ENCODE measurements at places on chromosomes 5 and 9.

- no peak for DNase-seq
These were observed 39.6 kb upstream of the SYNPO start for GRCh38 chr5:150600616-150601490.

DNA sequence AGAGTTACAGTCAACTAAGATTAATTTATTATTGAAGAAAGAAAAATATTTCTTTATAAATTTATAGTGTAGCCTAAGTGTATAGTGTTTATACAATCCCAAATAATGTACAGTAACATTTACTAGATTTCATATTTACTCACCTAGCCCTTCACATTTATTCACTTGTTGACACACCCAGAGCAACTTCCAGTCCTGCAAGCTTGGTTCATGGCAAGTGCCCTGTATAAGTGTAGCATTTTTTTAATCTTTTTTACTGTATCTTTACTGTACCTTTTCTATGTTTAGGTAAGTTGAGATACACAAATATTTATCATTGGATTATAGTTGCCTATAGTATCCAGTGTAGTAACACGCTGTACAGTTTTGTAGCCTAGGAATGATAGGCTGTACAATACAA, 119.9 kb downstream of the SPATA31D1 start:
- DNase-seq = no peak

GRCh38 chr9:1554081-1555035, 460.8 kb upstream of the SMARCA2 start:
- no peak for DNase-seq

DNA sequence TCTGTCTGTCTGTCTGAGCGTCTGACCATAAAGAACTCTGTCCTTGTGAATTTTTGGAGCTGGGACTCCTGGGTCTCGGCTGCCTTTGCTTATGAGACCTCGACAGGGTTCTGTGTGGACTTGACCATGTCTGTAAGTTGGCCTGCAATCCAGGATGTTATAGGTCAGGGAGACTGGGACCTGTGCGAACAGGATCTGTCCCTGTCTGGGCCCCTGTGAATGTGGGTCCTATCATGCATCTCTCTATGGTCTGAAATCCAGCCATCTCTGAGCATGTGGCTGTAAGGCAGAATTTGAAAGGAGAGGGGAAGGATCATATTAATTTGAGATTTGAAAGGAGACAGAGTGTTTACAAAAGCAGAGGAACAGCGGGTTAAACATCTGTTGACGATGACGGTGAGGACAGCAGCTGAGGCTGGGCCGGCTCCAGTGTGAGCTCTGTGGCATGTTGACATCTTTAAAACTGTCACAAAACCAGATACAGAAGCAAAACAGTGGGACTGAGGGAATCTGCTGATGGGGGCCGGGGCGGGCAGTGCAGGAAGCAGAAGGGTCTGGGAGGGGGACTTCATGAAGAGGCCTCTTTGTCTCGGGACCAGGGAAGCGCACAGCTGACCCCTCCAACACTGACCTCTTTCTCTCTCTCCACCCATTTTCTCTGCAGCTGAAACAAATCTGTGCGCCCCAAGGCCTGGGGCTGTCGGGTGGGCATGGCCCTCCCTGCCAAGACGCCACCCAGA, 19.1 kb upstream of the MVB12B start:
- DNase-seq = no peak

GRCh38 chr5:95720094-95720786, 10.9 kb upstream of the RHOBTB3 start:
- DNase-seq = no peak

DNA sequence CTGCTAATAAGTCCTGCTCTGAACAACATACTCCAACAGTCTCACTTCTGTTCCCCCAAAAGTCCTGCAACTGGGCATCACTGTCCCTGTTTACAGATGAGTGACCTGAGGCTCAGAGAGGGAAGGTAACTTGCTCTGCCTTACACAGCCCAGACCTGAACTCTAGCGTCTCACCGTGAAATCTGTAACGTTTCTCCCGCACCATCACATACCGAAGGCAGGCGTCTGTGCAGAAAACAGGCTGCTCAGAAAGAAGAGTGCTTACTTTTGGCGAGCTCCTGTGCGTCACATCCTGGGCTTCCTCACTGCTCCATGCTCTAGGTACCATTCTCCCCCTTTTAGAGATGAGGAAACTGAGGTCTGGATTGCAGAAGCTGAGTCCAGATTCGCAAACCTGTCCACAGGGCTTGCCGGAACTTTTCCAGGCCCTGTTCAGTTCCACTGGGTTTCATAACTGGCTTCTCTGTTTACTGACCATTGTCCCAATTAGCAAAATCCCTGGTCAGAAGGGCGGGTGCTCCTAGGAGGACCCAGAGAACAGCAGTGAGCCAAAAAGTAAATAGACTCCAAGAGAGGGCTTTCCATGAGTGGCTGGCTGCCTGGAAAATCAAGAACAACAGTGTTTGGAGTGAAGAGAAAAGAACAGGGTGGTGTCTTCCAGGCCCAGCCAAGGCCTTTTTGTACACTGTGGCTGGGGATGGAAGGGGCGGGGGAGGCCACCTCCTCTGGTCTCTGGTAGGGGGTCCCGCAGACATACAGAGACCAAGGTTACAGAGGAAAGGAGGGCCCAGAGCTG, 27.1 kb downstream of the GSN start:
- DNase-seq = no peak

GRCh38 chr5:150043657-150044328, 42.6 kb downstream of the CSF1R start:
- no peak for DNase-seq

DNA sequence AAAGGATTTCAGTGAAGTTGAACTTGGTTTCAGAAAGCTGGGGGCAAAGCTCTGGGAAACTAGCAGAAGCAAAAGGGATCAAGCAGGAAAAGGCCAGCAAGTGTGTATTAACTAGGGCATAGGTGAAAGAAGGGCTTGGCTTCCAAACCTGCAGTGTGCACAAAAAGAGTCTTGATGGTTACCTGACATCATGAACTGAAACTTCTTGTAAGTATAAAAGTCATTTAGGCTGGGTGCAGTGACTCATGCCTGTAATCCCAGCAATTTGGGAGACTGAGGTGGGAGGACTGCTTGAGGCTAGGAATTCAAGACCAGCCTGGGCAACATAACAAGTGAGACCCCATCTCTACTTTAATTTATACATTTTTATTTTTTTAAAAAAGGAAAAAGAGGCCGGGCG, 216.4 kb downstream of the EPB41L4A start:
- no peak for DNase-seq

GRCh38 chr9:126306071-126306647, 20.5 kb upstream of the MVB12B start:
- DNase-seq = no peak

DNA sequence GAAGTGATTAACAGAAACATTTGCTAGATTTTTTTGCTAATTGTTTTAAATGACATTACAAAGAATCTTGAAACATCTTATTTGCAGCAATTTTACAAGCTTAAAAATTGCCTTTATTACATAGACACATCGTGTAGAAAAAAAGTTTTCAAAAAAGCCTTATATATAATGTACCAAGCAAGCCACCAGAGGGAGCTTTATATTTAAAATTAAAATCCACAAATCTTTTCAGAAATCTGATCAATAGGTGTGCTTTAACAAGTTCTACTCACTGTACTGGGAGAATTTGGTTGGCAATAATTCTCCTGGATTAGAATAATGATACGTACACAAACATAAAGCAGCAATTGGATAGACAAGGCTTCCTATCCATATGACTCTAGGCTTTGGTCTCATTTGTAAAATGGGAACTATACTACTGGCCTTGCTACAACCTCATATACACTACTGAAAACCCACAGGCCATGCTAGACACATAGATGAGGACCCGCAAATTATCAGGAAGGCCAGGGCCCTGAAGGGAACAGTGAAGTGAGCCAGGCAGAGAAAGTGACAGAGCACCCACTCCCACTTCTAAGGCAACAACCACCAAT, 4.8 kb downstream of the PSMB7 start:
- no peak for DNase-seq

GRCh38 chr5:82494942-82495341, 216.8 kb upstream of the RPS23 start:
- DNase-seq = no peak

- no peak for DNase-seq
These were observed 18.5 kb upstream of the GAS1 start for GRCh38 chr9:86965636-86966395.

DNA sequence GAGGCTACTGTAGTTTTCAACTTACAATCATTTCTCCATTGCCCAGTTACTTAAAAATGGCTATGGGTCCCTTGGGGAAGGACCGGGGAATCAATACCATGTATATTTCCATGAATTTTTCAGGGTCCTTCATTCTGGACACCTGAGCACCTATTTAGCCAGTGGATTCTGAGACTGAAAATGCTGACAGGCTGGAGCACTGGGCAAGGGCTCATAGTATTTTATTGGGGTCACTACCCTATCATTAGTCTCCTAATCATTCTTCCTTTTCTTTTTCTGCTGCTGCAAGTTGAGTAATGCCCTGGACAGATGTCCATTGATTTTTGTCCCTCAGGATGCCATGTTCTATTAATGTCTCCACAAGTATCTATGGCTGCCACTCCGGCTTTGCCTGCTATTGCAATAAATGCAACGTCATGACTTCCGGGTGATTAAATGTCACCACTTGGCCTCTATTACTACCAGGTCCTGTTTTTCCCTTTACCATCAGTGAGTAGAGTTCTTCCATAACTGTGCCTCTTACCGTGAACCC, 279.3 kb upstream of the FBXL7 start:
- no peak for DNase-seq

DNA sequence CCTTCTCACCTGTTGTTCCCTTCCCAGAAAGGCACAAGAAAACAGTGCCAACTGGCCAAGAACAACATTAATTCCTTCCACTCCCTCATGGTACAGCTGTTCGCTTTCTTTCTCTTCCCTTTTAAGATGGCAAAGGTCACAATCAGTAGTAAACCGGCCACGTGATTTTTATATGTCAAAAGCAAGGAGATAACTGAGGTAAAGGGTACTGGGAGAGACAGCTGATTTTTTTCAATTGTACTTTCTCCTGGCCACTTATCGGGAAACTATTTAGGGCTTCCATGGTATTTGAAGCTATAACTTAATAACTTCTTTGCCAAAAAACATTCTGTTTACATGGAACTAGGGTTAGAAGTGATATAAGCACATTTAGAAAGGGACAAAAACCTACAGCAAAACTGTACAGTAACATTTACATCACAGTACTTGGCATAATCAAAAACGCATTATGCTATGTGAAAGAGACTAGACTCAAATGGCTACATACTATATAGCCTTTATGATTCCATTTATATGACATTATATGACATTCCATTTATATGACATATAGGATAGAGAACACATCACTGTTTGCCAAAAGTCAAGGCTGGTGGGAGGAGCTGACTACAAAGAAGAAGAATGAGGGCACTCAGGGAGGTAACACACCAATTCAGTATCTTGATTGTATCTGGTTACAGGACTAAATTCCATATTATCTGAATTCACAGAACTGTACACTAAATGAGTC, 24.8 kb downstream of the PLPP1 start:
- DNase-seq = no peak

DNA sequence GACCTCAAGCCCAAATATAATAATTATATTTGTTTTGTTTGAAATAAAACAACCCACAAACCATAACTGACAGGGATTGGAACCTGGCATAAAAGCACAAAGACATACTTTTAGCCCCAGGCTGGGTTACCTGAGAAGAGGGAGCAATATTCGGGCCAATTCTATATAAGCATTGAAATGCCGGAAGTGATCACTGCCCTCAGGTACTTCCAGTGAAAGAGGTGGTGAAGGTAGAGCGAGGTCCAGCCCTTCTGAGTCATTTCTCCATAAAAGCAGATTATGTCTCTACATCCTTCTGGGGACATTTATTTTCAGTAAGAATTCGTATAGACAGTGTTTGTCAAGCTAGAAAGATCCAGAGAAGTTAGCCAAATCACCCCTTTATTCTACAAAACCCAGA, 59.6 kb downstream of the GCNT4 start:
- no peak for DNase-seq

- DNase-seq = no peak
These were observed 320.4 kb upstream of the EFNA5 start for GRCh38 chr5:107990881-107991810.

- no peak for DNase-seq
These were observed 152.5 kb downstream of the TRIO start for GRCh38 chr5:14295610-14296009.

DNA sequence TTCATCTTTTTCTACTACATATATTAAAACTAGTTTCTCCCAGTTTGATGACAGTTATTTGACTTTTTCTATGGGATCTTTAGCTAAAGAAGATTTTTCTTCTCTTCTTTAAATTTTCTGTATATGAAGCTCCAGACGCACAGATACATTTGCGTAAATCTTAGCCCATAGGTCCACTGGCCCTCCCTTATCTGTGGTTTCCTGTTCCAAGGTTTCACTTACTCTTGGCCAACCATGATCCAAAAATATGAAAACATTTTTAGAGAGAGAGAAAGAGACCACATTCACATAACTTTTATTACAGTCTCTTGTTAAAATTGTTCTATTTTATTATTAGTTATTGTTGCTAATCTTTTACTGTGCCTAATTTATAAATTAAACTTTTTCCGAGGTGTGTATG, 270.2 kb upstream of the DAPK1 start:
- no peak for DNase-seq

GRCh38 chr9:87597710-87598443, 100.2 kb downstream of the DAPK1 start:
- DNase-seq = no peak

DNA sequence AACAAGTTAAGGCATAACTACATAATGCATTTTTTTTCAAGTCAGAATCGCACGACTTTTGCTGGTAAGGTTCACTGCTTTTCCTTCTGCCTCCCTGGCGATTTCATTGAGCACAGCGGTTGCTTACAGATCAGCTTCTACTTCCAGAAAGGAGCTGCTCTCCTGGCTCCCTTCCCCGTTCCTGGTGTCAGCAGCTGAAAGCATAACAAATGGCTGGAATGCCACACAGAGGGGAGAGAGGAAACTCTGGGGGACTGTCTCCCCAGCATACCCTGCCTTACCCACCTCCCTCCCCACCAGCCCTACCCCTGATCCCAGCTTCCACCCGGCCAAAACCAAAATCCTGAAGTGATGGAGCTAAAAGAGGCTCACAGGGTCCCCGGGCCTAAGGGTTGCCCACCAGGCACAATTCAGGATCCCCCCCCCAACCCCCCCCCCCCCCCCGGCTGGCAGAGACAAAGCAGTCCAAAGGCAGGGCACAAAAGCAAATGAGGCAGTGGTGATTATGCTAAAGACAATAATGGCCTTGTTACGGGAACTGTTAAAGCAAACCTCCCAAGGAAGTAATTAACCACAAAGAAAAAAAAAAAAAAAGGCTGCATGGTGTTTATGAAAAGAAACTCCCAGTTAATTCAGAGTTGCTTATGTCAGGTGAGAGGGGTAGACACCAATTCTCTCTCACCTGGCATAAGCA, 126.1 kb upstream of the WWC1 start:
- no peak for DNase-seq
